ENCODE measurements at places on chromosomes 13 and 19.

DNA sequence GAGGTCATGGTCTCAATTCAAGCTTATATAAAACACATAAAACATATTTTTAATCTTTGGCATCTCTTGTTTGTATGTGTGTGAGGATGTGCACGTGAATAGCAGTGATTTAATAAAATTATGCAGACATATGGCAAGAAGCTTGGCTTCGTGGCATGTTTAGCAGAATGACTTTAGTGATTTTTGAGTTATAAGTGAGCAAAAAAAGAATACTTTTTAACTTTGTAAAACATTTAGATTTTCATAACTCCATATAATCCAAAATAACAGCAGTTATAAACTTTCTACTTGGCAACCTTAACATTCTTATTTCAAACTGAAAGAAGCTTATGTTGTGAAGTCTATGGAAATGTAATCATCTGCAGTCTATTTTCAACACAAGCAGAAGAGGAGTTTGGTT, 120.6 kb downstream of the SLITRK1 start:
- no peak for DNase-seq

GRCh38 chr19:3378352-3379150, 12.2 kb downstream of the NFIC start:
- DNase-seq: no peak

GRCh38 chr13:74070065-74070464, 64.1 kb downstream of the KLF12 start:
- no peak for DNase-seq

- peak; percentile 72 for DNase-seq
Measured at GRCh38 chr19:46542428-46543230, 47.0 kb upstream of the PNMA8B start.

- DNase-seq: no peak
Measured at GRCh38 chr13:62168891-62169290, 753.2 kb upstream of the PCDH20 start.
